Stimulated activated CD8-positive, alpha-beta memory T cell treated with anti-CD3 and anti-CD28 coated beads, Interleukin-7, amount 100 ng/mL, for 1 hour (primary cell): ENCODE measurements at places on chromosomes 4 and X.

GRCh38 chrX:18203631-18204030 lies 17.1 kb downstream of the BEND2 start:
- no peak for DNase-seq

DNA sequence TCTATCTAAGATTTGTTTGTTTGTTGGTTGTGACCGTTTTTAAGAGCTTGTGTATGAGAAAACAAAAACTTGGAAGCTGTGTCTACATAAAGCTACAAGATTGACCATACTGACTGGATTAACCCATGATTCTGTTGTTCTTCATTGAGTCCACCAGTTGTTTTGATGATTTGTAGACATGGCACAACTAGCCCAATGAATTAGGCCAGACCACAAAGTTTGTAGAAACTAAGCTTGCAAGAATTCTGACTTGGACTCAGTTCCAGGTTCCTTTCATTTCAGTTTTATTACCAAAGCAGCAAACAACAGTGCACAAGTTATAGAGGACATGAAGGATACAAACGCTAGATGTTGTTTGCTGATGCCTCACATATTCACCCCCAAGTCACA lies 119.3 kb downstream of the RASGEF1B start:
- DNase-seq: no peak

DNA sequence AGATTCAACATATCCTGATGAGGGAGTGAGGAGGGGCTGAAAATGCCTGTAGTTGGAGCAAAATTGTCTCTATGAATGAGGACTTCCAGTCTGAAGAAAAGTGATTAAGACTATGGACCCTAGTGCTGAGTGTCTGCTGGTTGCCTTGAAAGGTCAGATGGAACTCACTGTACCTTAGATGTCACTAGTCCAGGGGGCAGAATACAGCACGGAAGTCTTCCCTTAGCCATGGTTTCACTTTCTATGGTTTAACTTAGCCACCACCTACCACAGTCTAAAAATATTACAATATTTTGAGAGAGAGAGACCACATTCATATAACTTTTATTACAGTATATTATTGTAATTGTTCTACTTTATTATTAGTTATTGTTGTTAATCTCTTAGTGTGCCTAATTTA lies 223.1 kb downstream of the FMR1NB start:
- DNase-seq: no peak

- DNase-seq: no peak
Observed at GRCh38 chr4:166197166-166197565, 324.1 kb downstream of the TLL1 start.
